MCF 10A (cell line): ENCODE measurements at places on chromosomes 5 and 9. TPM values are rescaled to one million over a fixed set of nuclear protein-coding genes. Genes with fewer than 3 reads are reported as not detected.

GRCh38 chr5:174731214-174732035 lies 7.0 kb downstream of the MSX2 start:
- DNase-seq: no peak

Gene S100Z
- total RNA-seq: not detected in 2 replicates

DNA sequence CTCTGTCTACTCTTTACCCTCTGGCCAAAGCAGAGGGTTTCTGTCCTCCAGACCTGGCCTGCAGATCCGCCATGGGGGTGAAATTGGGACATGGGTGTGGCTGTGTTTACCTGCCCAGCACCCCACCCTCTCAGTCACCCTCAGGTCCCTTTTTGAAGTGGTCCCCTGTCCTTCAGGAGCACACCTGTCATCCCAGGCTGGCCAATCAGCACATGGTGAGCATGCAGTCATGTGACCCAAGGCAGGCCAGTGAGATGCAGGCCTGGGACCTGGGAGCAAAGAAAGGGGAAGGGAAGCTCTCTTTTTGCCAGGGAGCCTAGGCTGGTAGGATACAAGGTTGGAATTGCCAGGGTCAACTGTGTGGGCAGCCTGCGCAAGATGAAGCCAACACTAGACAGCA lies 28.3 kb upstream of the IER5L start:
- DNase-seq: no peak

- DNase-seq: peak; percentile 49
Measured at GRCh38 chr9:32703635-32704034, 68.2 kb upstream of the TAF1L start.

GRCh38 chr9:127744398-127745110 lies 9.5 kb upstream of the TOR2A start:
- no peak for DNase-seq

DNA sequence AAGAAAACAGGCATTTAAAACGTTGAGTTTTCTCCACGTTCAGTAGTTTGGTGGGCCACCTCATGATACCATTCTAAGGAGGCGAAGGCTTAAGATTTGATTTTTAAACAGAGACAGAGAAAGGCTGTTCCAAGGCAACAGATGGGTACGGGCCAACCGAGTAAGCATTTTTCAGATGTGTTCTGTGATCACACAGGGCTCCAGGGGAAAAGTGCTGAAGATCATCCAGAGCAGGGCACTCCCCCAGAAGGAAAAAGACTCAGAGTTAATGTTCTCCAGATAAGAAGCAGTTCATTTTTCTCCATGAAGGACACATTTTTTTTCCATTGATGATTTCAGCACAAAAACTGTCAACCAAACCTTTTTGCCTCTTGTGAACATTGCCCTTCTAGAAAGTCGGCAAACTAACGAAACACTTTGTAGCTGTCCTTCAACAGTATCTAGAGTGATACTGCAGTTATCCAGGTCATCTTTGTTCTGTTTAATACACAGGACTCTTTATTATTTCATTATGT lies 138.7 kb downstream of the ALDH1A1 start:
- DNase-seq: no peak

Gene MRRF
- total RNA-seq: 73.0 and 90.3 TPM in 2 replicates

DNA sequence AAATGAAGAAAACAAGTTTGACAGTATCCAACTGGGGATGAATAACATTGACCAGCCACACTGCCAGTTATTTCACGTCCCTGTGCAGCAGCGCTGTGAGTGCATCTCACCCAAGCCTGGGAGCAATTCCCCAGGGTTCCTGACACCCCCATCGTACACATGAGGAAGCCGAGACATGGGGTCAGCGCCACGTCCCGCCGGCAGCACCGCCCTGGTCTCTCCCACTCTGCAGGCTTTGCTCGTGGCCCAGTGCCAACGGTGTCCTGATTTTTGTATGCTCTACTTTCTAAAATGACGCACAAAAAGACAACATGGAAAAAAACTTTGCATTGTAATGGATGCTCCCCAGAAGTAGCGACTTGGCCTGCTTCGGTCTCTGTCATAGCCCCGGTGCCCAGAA lies 14.3 kb downstream of the GTF3C5 start:
- no peak for DNase-seq
